Inflammatory macrophage treated with lipopolysaccharide for 4 hours (primary cell): ENCODE measurements at places on chromosomes 2 and 18.
A peak's percentile ranks its signal among the peaks of the same experiment; 100 is the strongest.

GRCh38 chr2:227191367-227191766 lies 26.9 kb downstream of the COL4A3 start:
- no peak for DNase-seq

- DNase-seq = no peak
Observed at GRCh38 chr2:33796511-33796910, 197.4 kb upstream of the FAM98A start.

- no peak for DNase-seq
Observed at GRCh38 chr18:42230636-42231035, 275.6 kb downstream of the PIK3C3 start.

DNA sequence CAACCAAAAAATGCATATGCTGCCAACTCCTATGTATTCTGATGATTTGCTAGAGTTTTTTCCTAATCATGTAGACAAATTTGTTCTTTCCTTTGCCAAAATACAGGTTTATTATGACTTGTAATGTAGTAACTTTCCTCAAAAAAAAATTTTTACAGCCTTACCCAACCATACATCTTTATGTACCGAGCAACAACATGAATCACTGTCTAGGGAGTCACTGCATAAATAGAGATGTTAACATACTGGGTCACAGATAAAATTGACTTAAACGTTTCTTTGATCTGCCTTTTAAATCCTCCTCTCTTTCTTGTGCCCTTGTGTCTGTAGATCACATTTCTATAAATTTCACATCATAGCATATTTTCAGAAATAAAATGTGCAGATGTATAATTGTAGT lies 143.6 kb downstream of the MBD2 start:
- no peak for DNase-seq

DNA sequence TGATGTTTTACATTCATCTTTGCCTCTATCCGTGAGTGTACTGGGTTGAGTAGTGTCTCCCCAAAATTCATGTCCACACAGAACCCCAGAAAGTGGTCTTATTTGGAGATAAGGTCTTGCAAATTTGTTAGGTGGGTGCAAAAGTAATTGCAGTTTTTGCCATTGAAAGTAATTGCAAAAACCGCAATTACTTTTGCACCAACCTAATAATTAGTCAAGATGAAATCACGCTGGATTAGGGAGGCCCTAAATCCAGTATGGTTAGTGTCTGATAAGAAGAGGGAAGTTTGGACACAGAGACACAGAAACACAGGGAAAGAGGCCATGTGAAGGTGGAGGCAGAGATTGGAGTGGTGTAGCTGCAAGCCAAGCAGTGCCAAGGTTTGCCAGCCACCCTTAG lies 57.8 kb upstream of the SPRED2 start:
- no peak for DNase-seq

DNA sequence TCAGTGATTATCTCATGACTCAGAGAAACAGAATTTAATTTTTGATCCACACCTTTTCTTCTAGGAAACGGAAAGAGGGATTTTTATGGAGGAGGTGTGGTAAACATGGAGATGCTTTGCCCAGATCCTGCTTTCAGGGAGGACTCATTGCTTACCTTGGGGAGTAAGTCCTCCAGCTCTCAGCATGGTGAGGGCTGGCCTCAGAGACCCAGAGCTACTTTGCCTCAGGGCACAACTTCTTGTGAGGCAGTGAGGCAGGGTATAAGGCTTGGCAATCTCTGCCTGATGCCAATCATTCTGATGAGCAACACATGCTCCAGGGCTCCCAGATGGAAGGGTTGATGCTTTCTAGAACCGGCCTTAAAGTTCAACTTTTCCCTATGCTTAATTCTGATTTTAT lies 189.9 kb upstream of the DCC start:
- DNase-seq = no peak

DNA sequence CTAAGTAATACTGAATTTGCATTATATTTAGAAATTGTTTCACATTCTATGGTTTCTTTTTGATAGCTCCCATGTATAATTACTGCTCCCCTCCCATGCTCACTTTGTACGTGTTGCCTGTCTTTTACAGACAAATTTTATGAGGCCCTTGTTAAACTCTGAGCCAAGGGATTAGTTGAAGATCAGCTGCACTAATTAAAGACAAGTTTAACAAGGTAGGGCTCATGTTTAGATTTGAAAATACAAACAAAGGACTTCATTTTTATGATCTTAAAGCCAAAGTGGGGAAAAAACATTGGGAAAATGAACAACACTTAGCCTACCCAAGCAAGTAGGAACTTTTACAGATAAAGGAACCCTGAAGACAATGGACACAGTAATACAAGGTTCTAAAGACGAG lies 46.2 kb downstream of the ARHGAP28 start:
- DNase-seq = no peak

DNA sequence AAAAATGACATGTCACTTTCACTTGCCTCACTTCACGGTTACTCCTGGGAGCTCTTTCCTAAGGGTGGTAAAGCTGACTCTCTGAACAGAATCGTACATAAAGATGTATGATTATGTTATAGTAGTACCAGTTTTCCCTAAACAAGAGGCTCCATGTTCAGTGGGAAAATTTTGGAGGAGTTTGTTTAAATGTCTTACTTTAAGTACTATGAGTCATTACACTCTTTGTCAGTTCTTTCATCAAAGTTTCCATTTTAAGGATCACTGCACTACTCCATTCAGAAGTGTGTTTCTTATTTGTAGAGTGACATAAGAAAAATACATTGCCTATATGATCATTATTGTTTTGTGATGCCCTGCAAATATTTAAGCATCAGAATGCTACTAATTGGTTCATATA lies 121.1 kb upstream of the FIGN start:
- DNase-seq = no peak

DNA sequence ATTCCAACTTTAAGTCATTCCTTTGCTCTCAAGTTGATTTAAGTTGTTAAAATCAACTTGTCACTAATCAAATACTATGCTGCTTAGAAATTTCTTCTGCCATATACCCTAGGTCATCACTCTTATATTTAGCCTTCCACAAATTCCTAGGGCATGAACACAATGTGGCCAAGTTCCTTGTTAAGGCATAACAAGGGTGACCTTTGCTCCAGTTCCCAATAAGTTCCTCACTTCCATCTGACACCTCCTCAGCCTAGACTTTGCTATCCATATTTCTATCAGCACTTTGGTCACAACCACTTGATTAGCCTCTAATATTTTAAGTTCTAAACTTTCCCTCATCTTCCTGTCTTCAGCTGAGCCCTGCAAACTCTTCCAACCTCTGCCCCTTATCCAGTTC lies 9.9 kb upstream of the TMEM37 start:
- no peak for DNase-seq

DNA sequence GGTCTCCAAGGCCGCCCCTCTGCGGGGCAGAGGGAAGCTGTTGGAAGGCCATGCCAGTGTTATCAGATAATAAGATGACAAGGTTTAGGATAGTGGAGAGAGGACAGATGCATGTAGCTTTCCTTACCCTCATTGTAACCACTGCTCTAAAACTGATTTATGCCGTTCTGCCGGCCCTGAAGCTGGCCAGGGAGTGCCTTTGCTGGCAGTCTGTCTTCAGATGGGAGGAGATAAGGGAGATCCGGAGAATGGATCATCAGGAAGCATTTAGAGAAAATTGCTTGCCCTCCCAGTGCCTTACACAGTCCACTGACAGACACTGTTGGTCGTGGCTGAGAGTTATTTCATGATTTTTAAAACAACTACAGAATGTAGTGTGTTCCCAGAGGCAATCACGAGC lies 35.4 kb upstream of the MYO3B start:
- DNase-seq = no peak

DNA sequence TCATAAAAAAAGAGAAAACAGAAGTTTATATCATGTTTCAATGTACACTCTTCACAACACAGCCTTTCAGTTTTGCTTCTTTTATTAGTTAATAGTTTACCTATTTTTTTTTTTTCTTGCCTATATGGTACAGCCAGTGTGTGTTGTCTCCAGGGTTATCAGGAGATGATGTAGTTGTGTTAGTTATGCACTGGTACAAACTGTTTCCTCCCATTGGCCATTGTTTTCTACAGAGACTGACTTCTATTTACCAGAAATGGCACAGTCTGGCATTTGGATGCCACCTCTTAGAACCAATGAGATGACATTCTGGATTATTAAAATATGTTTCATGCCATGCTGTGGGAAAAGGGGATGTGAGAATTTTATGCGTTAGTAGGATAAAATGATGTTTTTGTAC lies 339.4 kb downstream of the PLCL1 start:
- DNase-seq = no peak

DNA sequence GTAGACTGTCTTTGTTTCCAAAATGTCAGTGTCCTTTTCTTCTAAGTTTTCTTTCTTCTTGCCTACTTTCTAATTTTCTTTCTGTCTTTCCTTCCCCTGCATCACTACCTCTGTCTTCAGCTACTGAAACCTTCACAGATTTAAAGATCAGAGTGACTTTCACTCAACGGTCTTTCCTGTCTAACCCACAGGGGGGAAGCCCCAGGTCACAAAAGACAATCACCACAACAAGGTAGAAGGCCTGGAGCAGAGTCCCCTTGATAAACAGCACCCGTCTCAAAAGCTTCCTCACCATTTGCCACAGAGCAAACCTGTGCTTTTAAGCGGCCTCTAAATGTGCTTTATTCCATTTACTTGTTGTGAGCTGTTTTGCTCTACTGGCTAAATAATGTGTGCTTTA lies 665.4 kb downstream of the BCL11A start:
- DNase-seq = no peak

DNA sequence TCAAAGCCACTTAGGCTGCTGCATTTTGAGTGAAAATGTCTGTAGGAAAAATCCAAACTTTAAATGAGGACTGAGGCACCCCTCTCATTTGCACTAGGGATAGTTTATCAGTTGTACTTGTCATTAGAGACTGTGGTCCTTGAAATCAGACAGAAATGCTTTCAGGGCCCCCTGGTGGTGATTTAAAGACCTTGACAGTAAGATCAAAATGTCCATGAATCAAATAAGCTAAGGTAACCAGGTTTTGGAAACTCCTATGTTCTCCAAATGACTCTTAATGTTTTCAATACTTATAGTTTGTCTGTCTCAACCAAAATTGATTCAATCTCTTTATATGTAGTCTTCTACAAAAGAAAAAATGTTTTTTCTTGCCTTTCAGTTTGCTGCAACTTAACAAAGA lies 28.8 kb upstream of the DDX18 start:
- DNase-seq = peak; percentile 32

DNA sequence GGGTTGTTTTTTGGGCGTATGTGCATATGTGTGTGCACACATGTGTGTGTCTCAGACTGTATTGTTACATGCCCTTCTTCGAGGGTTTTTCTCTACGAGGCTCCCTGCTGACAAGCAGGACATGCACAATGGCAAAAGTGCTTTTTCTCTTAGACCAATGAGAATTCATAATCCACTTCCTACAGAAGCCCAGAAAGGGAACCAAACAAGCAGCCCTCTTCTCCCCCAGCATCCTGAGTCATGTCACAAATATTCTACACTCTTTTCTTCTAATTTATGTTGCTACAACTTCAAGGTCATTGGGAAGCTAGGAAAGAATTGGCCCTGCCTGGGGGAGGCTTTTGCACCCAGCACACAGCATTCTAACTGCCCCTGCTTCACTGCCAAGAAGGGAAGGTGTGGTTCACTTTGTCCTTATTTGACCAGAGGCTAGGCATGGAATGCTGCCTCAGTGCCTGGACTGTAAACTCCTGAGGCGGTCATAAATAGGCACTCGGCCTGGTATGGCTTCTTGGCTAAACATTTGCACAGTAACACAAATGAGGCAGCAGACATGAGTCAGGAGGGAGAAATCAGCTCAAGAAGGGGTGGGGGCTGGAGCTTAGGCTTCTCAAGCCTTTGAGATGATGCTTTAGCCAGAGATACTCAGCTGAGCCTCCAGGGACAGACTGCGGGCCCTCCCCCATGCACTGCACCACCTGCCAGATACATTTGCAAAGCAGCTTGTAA lies 92.7 kb upstream of the KLF7 start:
- peak; percentile 47 for DNase-seq

- no peak for DNase-seq
Observed at GRCh38 chr2:100018341-100019193, 123.8 kb downstream of the AFF3 start.

GRCh38 chr2:160006475-160006874 lies 55.9 kb downstream of the PLA2R1 start:
- DNase-seq = no peak

- no peak for DNase-seq
Observed at GRCh38 chr2:133265432-133265949, 302.8 kb downstream of the NCKAP5 start.

- peak; percentile 49 for DNase-seq
Observed at GRCh38 chr2:9844036-9844483, 786 bp downstream of the TAF1B start.

GRCh38 chr2:68086166-68086565 lies 23.4 kb upstream of the C1D start:
- no peak for DNase-seq

GRCh38 chr18:43680096-43680495 lies 402.8 kb upstream of the SYT4 start:
- no peak for DNase-seq

DNA sequence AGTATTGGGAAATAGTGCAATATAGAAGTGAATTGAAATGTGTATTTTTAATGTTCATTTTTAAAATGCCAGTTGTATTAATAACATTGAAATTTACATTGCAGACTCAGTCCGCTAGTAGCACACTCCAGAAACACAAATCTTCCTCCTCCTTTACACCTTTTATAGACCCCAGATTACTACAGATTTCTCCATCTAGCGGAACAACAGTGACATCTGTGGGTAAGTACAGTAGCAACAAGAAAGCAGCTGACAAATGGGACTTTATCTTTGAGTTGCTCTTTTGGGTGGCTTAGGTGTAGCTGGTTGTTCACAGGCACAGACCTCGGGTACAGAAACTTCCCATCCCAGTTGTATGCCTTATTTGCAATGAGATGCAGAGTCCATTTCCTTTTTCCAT lies 118.2 kb upstream of the IL1R2 start:
- DNase-seq = no peak

- no peak for DNase-seq
Observed at GRCh38 chr18:63480476-63480875, 3.7 kb downstream of the SERPINB5 start.

DNA sequence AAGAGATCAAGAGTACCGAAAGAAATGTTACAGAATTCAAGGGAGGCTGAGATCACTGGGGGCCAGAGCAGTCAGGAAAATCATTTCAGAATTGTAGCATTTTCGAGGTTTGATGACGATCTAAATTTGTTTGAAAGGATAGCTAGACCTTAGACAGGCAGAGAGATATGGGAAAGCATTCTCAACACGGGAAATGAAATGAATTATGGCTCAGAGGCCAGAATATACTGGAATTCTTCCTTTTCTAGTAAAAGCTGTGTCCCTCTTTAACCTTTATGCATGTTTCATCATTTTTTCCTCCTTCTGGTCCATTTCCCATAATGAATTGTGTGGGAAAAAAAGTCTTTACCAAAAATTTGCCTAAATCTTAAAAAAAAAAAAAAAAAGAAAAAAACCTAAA lies 78.8 kb downstream of the NABP1 start:
- DNase-seq = no peak
